Esophagus squamous epithelium (tissue), 5 donors: ENCODE measurements at places on chromosomes 13 and 19.

GRCh38 chr13:35718084-35718483, 241.6 kb upstream of the MAB21L1 start:
- DNase-seq = no peak

DNA sequence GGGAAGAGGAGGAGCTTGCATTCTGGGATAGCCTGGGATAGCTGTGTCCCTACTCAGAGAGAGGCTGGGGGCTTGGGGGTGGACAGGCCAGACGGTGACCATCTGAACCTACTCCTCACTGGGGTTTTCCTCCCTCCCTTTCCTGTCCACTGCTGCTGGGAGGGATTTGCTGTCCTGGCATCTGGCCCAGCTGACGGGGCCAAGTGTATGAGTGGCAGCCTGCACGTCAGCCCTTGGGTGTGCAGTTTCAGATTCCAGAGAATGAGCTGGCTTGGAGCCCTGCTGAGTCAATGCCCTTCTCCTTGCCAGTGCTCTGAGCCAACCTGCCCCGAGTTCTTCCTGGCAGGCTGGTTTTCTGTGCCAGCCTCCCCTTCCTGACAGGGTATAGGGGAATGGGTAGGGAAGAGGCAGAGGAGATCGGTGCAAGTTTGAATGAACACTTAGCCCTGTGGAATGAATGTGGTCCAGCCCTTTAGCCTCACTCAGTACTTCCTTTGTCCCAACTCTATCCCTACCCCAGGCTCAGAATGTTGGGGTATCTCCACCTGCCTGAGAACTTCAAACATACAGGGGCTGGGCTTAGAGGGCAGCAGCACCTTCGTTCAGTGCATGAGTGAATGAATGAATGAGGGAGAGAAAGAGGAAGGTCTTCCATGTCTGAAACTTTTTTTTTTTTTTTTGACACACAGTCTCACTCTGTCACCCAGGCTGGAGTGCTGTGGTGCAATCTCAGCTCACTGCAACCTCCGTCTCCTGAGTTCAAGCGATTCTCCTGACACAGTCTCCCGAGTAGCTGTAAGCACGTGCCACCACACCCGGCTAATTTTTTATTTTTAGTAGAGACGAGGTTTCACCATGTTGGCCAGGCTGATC, 1.8 kb upstream of the ANGPTL4 start:
- DNase-seq = no peak

DNA sequence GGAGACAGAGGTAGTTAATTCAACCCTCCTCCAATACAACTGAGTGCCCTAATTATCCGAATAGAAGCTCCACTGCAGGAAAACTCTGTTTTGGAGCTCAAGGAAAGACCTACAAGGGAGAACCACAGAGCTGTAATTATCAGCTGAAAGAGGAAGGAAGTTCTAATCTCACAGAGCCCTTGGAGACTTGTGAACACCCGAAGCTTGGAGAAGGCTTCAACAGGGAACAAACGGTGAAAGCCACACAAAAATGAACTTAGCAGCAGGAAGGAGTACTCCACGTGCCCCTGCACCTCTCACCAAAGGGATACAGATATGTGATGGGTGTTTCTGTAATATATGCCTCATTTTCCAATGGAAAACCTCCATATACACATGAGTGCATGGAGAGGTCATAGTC, 61.1 kb downstream of the IRS2 start:
- DNase-seq = no peak

- DNase-seq = no peak
Measured at GRCh38 chr19:57055956-57056355, 63.8 kb upstream of the USP29 start.

DNA sequence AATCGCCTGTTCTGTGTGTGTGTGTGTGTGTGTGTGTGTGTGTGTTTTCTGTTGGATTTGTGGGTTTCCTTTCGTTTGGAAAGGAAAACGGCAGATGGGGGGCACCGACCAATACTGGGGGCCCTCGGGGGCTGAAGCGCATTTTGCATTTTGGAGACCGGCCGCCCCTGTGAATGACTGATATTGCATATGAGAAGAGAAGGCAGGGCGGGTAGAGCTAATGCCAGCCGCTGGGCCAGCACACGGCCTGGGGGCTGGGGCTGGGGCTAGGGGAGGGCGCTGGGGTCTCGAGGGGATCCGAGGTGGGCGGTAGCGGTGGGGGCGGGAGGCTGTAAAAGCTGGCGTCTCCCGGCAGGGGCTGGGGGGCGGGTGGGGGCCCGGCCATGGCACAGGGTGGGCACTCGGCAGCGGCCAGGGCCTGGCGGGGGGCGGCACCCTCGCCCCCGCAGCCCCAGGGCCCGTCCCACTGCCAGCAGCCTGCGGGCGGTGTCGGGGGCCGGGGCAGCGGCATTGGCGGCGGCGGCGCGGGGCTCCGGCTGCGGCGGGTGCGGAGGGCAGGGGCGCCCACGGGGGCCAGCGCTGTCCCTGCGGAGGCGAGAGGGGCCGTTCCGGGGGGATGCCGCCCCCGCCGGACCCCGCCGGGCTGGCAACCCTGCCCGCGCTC, 11.2 kb downstream of the ANO8 start:
- no peak for DNase-seq

DNA sequence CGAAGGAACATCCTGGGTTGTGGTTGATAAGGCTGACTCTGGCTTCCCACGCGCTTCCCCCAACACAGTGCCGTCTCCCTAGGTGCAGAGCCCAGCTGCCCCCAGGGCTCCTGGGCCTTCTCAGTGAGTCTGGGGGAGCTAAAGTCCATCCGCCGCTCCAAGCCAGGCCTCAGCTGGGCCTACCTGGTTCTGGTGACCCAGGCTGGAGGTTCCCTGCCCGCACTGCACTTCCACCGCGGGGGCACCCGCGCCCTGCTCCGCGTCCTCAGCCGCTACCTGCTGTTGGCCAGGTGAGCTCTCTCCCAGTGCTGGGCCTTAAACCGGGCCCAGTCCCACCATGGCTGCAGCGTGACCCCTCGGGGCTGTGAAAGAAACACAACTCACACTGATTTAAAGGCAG, 3.7 kb downstream of the TBC1D17 start:
- DNase-seq = no peak

DNA sequence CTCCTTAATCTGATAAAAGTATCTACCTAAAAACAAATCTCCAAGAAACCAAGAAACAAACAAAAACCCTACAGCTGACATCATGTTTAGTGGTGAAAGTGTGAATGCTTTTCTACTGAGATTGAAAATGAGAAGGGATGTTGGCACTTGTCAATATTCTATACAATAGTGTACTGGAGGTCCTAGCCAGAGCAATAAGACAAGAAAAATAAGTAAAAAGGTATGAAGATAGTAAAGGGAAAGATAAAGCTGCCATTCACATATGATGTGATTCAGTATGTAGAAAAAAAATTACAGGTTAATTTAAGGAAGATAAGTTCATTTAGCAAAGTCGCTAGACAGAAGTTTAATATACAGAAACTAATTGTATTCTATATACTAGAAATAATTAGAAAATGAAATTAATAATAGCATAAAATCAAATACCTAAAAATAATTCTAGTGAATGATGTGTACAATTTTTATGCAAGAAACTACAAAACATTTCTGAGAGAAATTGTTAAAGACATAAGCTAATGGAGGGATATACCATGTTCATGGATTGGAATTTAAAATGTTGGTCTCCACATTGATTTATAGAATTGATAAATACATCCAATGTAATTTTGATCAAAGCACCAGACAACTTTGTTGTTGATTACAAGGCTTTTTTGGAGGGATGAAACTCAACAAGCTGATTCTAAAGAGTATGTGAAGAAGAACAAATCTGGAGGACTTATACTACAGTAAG, 2.4 kb upstream of the SLC7A10 start:
- DNase-seq = no peak

GRCh38 chr13:27170221-27170515, 1.4 kb downstream of the USP12 start:
- no peak for DNase-seq

- no peak for DNase-seq
Measured at GRCh38 chr19:15358918-15359317, 20.7 kb downstream of the AKAP8 start.

- no peak for DNase-seq
Measured at GRCh38 chr19:16871871-16872270, 16.9 kb upstream of the F2RL3 start.

GRCh38 chr19:38551450-38551813, 66.3 kb downstream of the MAP4K1 start:
- no peak for DNase-seq

GRCh38 chr13:98575009-98575903, 1.7 kb downstream of the STK24 start:
- DNase-seq = no peak

- no peak for DNase-seq
Measured at GRCh38 chr13:54317722-54318121, 1289.1 kb downstream of the OLFM4 start.
